ENCODE measurements at places on chromosomes 1 and 21. TPM values are rescaled to one million over a fixed set of nuclear protein-coding genes. Genes with fewer than 3 reads are reported as not detected.

GRCh38 chr21:16159213-16159970 lies 429.6 kb downstream of the USP25 start:
- no peaks in the 10 kb centered on the region for H3K27me3 ChIP-seq
- H3K36me3 ChIP-seq = no peaks in the 10 kb centered on the region
- no peak for DNase-seq
- H3K4me1 ChIP-seq = no peaks in the 10 kb centered on the region
- H3K4me3 ChIP-seq = no peak overlapping the region
- no peak overlapping the region for H3K27ac ChIP-seq

DNA sequence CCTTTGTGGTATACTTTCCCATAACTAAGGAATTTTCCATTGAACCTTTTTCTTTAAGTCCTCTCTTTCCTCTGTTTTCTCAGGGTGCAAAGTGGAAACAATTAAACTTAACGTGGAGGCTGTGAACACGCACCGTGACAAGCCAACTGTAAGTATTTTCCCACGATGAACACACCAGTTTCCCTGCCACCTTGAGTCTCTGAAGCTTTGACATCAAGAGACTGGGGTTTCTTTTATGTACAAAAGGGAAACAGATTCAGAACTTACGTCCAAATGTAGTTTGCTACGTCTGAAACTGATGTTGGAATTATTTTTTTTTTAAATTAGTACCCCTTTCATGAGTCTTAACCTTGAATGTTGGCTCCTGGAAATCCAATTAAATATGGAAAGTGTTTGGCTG lies 17.2 kb upstream of the C4BPB start:
- no peaks in the 10 kb centered on the region for H3K27me3 ChIP-seq
- H3K36me3 ChIP-seq = no peaks in the 10 kb centered on the region
- H3K4me3 ChIP-seq = no peak overlapping the region
- DNase-seq = no peak
- H3K4me1 ChIP-seq = peaks cover 25% of the 10 kb centered on the region

- H3K27me3 ChIP-seq = no peaks in the 10 kb centered on the region
- no peaks in the 10 kb centered on the region for H3K36me3 ChIP-seq
- DNase-seq = no peak
Measured at GRCh38 chr1:215344539-215344938, 222.6 kb upstream of the KCTD3 start.

- no peak overlapping the region for H3K27ac ChIP-seq
- H3K4me1 ChIP-seq = peaks cover 67% of the 10 kb centered on the region
- DNase-seq = peak; percentile 47
Measured at GRCh38 chr1:1402072-1402900, 3.2 kb upstream of the CCNL2 start.

DNA sequence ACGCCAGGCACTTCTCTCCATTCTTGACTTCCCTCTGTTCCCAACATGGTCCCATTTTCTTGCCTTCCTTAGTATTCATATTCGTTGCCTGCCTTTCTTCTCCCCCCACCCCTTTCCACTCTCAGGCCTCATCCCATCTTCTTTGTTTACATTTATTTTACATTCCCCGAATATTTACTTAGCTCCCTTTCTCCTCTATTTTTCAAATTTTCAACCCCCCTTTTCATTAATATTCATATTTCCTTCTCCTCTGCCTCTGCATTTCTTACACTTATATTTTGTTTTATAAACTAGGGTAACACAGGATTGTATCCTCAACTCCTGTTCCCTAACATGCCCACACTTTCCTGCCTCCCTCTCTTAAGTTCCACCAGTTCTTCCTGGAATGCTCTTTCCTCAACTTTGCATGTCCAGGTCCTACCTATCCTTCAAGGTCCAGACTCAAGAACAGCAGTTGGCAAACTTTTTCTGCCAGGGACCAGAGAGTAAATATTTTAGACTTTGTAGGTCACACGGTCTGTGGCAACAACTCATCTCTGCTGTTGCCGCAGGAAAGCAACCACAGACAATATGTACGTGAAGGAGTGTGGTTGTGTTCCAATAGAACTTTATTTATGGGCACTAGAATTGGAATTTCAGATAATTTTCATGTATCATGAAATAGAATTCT lies 29.8 kb upstream of the A3GALT2 start:
- peaks cover 37% of the 10 kb centered on the region for H3K4me1 ChIP-seq
- DNase-seq = no peak
- H3K36me3 ChIP-seq = no peaks in the 10 kb centered on the region
- H3K4me3 ChIP-seq = peak overlapping the region; percentile 95
- H3K27me3 ChIP-seq = no peaks in the 10 kb centered on the region

GRCh38 chr1:207084232-207084631 lies 4.4 kb upstream of the C4BPB start:
- peaks cover 10% of the 10 kb centered on the region for H3K27me3 ChIP-seq
- peaks cover 23% of the 10 kb centered on the region for H3K4me1 ChIP-seq
- no peak overlapping the region for H3K4me3 ChIP-seq
- no peak overlapping the region for H3K27ac ChIP-seq
- no peak for DNase-seq
- no peaks in the 10 kb centered on the region for H3K36me3 ChIP-seq

DNA sequence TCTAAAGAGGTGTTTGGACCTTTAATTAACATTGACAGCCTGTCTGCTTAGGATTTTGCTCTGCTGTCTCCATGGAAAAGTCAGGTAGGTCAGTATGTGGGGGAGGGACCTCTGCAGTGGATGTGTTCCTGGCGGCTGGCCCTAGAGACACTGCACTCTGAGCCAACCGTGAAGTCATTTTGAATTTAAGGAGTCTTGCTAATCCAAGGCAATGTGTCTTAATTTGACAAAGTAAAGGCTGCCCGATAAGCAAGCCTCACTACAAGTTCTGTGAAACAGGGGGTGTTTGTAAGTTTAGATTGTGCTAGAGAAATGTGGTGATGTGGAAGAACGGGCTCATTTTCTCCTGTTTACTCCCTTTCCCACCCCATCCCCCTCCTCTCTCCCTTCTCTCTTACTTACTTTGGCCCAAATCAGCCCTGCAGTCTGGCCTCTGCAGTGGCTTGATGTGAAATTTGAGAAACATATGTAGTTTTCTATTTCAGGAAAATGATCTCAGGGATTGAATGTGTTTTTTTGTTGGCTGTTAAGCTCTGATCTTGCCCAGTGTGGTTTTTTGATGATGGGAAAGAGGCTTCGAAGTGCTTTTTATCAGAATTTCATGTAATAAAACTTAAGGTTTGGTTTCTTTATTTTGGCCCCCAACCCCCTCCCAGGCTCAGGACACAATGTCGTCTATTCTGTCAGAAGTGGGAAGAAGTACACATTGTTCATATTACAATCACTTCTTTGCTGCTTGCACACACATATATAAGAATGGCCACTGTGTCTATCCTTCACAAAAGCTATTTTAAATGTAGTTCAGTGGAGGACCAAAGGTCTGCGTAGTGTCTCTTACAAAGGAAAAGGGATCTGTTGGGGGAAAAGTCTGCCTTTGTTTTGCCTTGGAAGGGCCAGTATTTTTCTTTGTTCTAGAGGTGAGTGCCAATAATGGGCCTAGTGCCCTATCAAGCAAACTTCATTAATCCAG lies 96.6 kb downstream of the FGGY start:
- no peak overlapping the region for H3K4me3 ChIP-seq
- no peak overlapping the region for H3K27ac ChIP-seq
- DNase-seq = no peak
- no peaks in the 10 kb centered on the region for H3K36me3 ChIP-seq
- no peaks in the 10 kb centered on the region for H3K27me3 ChIP-seq

GRCh38 chr1:183633676-183634343 lies 1.8 kb downstream of the ARPC5 start:
- H3K36me3 ChIP-seq = peaks cover 14% of the 10 kb centered on the region
- DNase-seq = peak; percentile 30
- H3K4me1 ChIP-seq = peaks cover 58% of the 10 kb centered on the region
- no peaks in the 10 kb centered on the region for H3K27me3 ChIP-seq
- H3K27ac ChIP-seq = peak overlapping the region; percentile 100

- H3K4me3 ChIP-seq = no peak overlapping the region
- no peak for DNase-seq
- no peaks in the 10 kb centered on the region for H3K36me3 ChIP-seq
- no peaks in the 10 kb centered on the region for H3K4me1 ChIP-seq
Measured at GRCh38 chr1:242219298-242219901, 220.5 kb upstream of the MAP1LC3C start.

DNA sequence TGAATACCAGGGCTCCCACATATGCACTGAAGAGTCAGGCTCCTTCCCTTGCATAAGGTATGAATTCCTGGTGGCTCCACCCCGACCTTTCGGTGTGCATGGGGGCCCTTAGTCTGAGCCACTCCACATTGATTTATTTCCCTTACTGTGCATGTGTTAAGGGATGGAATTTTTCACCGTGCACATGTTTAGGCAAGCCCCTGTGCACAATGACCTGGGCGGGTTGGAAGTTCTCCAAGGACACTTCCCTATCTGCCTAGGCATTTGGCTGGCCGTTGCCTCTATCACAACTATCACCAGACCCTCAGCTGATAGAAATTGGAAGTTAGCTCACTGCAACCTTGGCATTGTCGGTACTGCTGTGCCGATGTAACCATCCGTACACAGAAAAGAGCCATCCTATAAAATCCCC lies 9.7 kb downstream of the S100A6 start:
- no peaks in the 10 kb centered on the region for H3K36me3 ChIP-seq
- H3K4me1 ChIP-seq = peaks cover 19% of the 10 kb centered on the region
- H3K27me3 ChIP-seq = no peaks in the 10 kb centered on the region

DNA sequence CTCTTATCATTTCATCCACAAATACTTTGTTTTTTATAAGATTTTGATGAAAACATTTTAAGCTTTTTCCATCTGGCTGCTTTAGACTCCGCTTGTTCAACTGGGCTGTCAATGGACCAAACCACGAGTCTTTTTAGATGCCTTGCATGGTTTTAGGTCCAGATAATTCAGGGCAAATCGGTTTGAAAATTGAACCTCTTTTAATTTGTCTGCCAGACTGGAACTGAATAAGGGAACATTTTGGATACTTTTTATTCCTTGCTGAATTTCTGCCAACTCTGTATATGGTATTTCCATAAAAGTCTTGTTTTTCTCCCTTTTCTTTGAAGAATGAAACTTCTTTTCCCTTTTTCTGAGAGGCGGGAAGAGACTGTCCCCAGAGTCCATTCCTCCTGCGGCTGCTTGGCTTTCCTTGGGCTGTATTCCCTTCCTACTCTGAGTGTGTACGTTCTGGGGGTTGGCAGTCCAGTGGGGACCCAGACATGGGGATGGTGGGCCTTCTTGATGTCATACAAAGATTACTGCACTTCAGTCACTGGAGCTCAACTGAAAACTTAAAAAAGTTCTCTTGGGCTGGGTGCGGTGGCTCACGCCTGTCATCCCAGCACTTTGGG lies 46.5 kb upstream of the CNN3 start:
- H3K4me1 ChIP-seq = no peaks in the 10 kb centered on the region
- no peak overlapping the region for H3K27ac ChIP-seq
- no peaks in the 10 kb centered on the region for H3K27me3 ChIP-seq
- no peak for DNase-seq

DNA sequence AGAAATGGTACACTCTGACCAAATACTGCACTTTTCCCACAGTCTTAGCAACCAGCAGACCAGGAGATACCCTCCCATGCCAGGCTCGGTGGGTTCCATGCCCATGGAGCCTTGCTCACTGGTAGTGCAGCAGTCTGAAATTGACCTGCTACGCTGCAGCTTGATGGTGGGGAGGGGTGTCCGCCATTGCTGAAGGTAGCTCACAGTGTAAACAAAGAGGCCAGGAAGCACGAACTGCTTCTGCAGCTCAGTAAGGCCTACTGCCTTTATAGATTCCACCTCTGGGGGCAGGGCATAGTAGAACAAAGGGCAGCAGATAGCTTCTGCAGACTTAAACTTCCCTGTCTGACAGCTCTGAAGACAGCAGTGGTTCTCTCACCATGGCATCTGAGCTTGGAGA lies 12.3 kb upstream of the IFI44L start:
- H3K27me3 ChIP-seq = no peaks in the 10 kb centered on the region
- H3K4me3 ChIP-seq = no peak overlapping the region
- no peak for DNase-seq

DNA sequence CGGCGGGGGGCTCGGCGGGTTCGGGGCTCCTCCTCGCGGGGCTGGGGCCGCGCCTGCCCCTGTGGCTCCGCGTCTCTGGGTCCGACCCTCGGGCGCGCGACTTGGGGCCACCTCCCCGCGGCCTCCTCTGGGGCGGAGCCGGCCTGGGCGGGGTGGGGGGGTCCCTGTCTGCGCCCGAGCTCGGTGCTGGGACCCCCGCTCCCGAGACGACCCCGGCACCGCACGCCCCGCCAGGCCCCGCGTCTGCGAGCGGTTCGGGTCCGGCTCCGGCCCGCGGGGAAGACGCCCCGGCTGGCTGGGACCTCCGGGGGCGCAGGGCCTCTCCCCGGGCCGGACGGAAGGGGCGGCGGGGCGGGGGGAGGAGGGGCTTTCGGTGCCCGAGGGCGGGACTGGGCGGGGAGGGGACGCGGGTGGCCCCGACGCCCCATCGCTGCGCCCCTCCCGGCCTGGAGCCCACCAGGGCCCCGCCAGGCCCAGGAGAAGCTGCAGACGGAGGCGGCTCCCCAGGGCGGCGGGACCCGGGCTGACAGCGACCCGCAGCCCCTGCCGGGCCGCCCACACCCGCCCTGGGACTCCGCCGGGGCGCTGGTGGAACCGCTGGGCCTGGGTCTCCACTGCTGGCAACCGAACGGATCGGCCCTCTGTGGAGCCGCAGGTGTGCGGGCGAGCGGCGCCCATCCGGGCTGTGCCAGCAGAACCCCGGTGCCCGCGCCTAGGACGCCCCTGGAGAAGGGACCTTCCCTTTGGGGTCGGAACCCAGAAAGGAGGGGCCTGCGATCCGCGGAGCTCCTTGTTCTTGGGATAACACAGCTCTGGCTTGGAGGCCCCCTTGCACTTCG lies 610 bp downstream of the COL6A2 start:
- H3K36me3 ChIP-seq = peaks cover 14% of the 10 kb centered on the region
- H3K4me3 ChIP-seq = peak overlapping the region; percentile 41
- peak; percentile 37 for DNase-seq
- H3K4me1 ChIP-seq = peaks cover 8% of the 10 kb centered on the region
- no peak overlapping the region for H3K27ac ChIP-seq
- H3K27me3 ChIP-seq = peaks cover 42% of the 10 kb centered on the region

DNA sequence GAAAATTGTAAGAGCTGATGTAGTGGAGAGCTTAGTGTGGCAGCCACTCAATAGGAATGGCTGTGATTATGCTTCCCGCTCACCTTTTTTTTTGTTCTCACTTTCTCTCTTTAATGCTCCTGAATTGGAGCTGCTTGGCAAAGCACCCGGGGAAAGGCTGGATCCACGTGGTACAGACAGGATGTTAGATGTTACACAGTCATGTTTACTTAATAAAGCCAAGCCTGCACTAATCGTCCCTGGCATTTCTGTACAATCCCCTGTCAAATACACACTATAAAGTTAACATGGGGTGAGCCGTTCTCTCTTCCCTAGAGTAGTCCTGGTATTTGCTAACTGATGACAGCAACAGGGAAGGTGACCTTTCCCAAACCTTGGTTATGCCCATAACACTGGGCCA lies 187.8 kb downstream of the ZSCAN20 start:
- H3K27me3 ChIP-seq = no peaks in the 10 kb centered on the region
- H3K36me3 ChIP-seq = no peaks in the 10 kb centered on the region
- H3K27ac ChIP-seq = no peak overlapping the region

TTLL10 gene
- 0.36 TPM for total RNA-seq

FMO1 gene
- not detected for total RNA-seq

S1PR1 gene
- total RNA-seq = 135 TPM

STXBP3 gene
- total RNA-seq = 45.5 TPM

ATAD3C gene
- 3.7 TPM for total RNA-seq

NHLH1 gene
- total RNA-seq = 0.32 TPM

CLCA2 gene
- total RNA-seq = not detected

ARHGEF16 gene
- total RNA-seq = 0.14 TPM

SERPINC1 gene
- total RNA-seq = not detected

LMX1A gene
- total RNA-seq = not detected

FNDC10 gene
- 1.00 TPM for total RNA-seq

OR2L13 gene
- total RNA-seq = 0.24 TPM

SLC16A4 gene
- total RNA-seq = 0.44 TPM

CNR2 gene
- 0.35 TPM for total RNA-seq
